Stimulated activated CD4-positive, alpha-beta T cell treated with anti-CD3 and anti-CD28 coated beads, Interleukin-15, amount 100 ng/mL, for 1 hour (primary cell): ENCODE measurements at places on chromosomes 3 and 15.

DNA sequence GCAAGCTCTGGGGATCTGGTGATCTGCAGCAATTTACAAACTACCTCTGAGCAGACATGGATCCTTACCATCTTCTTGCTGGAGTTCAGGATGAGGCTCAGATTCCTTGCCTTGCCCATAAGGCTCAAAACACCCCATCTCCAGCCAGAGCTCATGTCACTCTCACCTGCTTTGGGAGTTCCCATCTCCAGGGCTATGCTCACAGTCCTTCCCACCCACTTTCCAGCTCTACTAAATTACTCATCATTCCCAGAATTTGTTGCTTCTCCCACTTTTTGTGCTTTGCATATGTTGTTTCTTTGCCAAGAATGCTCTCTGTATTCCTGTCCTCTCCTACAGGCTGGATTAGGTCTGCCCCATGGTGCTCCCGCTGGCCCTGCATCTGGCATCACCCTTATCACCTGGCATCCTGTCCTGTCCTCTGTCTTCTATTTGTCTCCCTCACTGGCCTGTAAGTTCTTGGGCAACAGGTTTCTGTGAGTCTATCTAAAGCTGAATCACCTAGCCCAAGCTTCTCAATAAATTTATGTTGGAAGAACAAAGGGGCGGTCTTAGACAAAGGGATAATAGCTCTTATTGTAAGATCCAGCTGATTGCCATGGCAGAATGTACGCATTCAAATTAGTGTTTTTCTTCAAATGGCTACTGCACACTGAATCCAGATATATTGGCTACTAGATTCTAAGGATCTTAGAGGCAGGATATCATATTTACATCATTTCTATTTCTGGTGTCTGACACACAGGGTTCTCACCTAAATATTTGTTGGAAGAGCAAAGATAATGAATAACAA is 179.2 kb downstream of the CLSTN2 start:
- DNase-seq = no peak

GRCh38 chr3:87268646-87269211 is 7.7 kb downstream of the POU1F1 start:
- DNase-seq = no peak

DNA sequence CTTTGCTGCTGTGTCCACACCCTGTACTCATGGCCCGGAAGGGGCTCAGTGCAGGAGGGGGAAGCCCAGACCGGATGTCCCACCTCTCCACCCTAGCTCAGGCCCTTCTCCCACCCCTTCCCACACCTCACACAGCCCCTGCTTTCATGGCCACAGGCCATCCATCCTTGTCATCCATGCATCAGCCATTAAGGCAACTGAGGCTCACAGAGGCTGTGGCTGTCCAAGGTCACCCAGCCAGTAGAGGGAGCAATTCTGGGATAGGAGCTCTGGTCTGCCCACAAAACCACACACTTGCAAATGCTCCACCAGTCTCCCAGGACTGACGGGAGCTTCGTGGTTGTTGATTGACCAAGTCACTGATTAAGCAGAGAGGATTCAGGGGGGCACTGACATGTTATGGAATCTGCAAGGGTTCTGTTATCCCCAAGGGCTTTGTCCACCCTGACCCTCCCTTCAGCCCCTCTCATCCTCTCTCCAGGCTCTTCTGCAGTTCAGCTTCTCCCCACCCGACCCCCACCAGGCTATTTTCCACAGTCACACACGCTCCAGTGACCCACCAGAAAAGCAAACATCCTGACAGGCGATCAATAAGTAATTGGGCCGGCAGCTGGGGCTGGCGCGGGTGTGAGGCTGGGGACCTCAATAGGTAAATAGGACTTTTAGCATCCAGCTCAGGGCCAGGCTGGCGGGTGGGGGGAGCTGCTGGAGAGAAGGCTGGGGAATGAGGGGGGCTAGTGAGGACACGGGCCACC is 15.1 kb downstream of the LINGO1 start:
- no peak for DNase-seq

GRCh38 chr3:106333911-106334618 is 465.3 kb upstream of the CBLB start:
- DNase-seq = peak; percentile 16

DNA sequence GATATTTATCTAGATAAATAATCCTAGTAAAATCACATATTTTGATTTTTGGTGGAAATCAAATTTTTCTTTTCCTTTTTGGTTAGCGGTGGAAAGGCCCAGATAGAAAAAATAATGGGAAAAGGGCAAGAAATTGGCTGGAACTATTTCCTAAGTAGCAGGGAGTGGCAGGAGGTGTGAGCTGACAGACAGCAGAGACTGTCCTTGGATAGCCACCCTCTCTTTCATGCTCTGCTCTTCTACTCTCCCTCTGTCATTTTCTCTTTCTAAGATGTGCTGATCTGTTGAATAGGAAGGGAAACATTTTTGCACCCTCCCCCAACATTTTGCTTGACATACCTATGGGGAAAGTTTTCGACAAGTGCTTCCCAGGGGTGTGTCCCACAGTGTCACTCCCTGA is 18.9 kb upstream of the ONECUT1 start:
- DNase-seq = no peak

DNA sequence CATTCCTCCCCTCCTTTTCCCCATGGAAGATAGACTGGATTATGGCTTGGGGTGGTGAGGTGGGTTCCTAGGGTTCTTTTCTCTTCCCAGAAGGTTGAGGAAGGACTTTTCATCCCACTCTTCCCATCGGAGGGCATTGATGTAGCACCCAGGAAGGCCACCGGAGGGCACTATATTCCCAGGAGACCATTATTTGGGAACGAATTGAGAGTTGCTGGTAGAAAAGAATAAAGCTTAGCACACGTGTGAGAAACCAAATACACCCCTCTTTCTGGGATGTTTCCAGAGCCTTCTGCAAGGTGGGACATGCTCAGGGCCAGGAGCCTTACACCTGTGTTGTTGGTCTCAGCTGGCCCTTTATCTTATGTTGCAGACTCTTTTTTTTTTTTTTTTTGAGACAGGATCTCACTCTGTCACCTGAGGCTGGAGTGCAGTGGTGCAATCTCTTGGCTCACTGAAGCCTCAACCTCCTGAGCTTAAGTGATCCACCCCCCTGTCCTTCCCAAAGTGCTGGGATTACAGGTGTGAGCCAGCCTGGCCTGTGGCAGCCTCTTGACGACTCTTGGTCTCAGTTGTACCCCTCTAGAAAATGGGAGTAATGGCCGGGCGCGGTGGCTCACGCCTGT is 6.3 kb upstream of the CDC25A start:
- no peak for DNase-seq

GRCh38 chr3:31959251-31959650 is 21.8 kb downstream of the OSBPL10 start:
- DNase-seq = no peak

GRCh38 chr3:182094321-182094720 is 382.6 kb downstream of the SOX2 start:
- no peak for DNase-seq

DNA sequence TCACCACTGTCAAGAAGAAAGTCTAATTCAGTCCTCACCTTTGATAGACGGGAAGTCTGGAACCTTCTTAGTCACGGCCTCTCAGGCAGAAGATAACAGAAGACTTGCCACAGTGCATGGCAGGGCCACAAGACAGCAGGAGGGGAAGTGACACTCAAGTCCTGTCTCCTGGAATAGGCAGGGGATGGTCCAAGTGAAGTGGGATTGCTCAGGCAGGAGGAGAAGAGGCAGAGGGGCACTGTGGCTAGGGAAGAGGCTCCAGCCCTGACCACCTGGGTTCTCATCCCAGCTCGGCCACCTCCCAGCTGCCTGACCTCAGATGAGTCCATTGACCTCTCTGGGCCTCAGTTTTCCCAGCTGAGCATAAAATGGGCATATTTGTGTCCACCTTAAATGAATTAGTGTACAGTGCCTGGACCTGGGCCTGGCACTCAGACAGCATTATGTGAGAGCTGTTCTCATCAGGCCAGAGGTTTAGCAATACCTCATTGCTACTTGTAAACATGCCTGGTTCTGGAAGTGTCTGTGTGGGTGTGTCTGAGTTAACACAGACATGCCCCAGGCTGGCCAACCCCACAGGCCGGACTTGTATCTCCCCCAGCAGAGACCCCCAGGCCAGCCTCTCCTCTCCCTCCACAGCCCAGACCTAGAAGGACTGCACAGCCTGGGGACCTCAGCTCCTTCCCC is 11.5 kb upstream of the PCSK6 start:
- no peak for DNase-seq

DNA sequence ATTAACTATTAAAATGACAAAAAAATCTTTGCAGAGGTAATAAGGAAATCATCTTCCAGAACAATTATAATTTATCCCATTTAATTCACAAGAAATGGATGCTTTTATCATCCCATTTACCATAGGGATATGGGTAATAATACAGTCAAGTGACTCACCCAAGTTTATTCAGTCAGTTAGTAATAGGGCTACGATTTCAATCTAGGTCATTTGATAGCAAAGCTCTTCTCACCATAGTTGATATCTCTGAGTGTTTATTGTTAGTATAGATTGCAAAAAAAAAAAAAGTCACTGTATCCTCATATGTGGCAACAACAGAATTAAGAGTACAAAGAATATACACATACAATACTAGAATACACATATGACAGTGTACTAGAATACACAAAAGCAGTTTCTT is 797.1 kb downstream of the ROBO1 start:
- no peak for DNase-seq

DNA sequence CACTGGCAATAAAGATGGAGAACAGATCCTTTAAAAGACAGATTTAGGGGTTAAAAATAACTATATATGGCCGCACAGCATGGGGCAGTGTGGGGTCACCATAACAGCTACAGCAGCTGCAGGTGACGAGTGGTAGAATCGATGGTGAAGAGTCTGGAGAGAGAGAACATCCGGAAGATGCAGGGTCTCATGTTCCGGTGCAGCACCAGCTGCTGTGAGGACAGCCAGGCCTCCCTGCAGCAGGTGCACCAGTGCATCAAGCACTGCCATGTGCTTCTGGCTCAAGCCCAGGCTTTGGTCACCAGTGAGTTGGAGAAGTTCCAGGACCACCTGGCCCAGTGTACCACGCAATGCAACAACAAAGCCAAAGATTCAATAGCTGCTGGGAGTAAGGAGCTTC is 93.7 kb upstream of the IMPG2 start:
- DNase-seq = no peak

- no peak for DNase-seq
Measured at GRCh38 chr3:171092467-171092911, 66.0 kb upstream of the SLC2A2 start.

DNA sequence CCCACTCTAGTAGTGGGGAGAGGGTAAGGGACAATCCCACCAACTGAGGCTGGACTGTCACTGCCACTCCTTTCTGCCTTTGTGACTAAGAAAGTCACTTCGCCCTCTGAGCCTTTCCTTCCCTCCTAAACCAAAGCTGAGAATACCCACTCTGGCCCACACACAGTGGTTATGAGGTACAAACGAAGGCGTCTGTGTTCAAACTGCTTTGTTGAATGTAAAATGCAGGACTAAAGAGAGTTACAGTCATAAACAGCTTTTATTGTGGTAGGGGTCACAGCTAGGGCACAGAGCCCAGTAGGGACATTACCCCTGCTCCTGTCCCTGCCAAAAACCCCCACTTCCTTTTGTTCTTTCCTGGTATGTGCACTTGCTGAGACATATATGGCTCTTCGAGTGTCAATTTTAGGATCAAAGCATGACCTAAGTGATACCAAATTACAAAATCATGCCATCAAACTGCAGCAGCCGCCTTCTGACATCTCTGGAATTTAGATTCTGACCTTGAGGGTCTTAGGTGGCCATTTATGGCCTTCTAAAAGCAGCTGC is 45.1 kb downstream of the CTDSPL start:
- no peak for DNase-seq

DNA sequence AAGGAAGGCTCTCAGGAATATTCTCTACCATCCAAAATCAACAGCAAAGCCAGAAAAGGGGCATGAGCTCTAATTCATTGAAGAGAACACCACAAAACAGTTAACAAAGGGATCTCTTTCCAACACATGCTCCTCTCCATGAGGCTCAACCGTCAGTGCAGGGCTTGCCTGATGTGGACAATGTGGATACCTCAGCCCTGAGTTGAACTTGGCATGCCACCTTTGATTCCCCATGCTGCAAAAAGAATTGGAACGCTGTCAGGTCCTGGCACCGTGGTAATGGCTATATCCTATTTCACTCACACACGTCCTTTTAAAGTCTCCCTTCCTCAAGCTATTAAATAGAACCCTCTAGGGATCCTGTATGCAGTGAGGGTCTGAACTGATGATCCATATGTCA is 30.7 kb upstream of the IP6K2 start:
- no peak for DNase-seq

DNA sequence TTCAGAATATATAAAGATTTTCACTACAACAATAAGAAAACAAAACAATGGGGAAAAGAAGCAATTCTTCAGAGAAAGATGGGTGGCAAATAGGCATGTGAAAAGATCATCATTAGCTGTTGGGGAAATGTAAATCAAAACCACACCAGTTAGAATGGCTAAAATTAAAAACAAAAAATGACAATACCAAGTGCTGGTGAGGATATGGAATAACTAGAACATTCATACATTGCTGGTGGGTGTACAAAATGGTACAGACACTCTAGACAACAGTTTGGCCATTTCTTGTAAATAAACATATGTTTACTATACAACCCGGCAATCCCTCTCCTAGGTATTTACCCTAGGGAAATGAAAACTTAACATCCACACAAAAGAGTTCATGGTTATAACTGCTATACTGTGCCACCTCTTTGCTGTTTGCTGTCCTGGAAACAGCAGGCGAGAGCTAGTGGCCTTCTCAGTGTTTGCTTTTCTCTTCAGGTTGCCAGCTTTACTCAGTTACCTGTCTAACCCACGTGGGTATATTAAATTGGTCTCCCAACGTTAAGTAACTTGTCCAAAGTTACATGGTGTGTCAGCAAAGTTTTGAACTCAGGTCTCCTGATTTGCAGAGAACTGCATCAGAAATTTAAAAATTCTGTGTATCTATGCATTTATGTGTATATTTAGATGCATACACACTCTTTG is 4.6 kb upstream of the NIT2 start:
- DNase-seq = no peak

DNA sequence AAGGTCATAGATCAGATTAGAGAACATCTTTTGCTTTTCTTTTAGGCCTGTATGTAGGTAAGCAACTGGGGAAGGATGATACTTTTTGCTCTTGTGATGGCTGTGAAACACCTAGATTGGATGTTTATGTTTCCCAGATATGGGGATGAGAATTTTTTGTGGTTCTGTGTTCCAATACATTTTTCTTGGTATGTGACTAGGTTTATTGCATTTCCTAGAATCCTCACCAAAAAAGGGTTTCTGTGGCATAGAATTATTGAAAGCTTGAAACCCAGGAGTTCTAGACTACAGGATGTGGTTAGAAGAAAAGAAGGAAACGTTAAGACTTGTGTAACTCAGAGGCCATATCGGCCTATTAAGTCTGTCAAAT is 25.8 kb downstream of the OXNAD1 start:
- DNase-seq = no peak

GRCh38 chr3:37309921-37310665 is 135.7 kb upstream of the LRRFIP2 start:
- DNase-seq = no peak
